ENCODE measurements at places on chromosomes 2 and 18.

DNA sequence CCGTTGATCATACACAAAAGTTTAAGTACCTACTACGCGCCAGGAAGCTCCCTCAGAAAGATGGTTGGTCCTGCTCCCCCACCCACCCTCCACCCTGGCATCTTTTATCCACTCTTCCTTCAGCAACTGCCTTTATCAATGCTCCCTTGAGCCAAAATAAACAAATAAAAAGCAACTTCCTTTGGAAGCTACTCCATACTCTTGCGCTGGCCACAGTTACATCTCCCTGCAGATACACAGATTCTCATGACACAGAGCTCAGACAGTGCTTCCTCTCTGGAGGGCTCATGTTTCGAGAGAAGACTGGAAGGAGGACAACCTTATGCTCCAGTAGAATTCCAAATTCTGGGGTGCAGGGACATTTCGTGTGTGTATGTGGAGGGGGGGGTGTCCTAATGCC, 3.8 kb upstream of the STEAP3 start:
- DNase-seq = no peak

GRCh38 chr2:238042849-238043584, 17.8 kb upstream of the SCLY start:
- DNase-seq = no peak

DNA sequence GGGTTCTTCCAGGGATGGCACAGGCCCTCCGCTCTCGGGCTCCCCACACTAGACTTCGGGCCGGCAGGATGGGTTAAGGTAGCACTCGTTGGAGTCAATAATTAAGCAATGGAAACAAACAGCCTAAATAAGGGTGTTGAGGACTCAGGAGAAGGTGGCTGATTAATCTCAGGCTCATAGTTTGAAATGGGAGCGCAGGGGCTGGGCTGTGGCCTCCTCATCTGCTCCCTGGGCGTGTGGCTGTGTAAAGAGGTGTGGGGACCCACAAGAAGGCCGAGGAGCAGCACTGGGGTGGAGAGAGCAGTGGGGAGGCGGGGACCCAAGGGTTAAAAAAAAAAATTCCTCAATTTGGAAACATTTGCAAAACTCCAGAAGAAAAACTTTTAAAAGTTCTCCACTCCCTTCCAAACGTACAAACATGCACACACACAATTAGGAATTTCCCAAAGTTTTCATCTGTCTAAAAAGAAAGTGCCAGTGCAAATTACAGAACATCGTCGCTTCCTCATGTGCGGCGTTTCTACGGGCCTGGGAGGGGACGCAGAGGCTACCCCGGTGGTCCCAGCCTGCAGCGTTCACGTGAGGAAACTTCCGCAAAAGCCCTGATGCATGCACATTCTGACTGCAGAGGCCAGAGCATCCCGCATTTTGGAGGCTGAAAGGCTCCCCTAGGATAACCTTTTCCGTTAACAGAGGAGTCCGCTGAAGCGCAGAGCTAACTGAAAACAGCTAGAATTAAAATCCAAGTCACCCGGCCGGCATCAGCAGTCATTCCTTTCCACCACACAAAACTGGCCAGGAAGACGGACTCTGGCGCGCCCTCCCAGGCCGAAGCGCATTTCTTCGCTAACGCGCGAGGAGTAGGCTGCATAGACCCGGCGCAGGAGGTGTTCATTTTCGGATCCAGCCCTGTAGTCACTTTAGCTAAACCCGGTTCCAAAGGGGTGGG, 1.0 kb upstream of the TUBB6 start:
- no peak for DNase-seq

GRCh38 chr2:145075454-145076062, 555.6 kb upstream of the ZEB2 start:
- DNase-seq = no peak

GRCh38 chr2:60023256-60023985, 530.0 kb downstream of the BCL11A start:
- no peak for DNase-seq

DNA sequence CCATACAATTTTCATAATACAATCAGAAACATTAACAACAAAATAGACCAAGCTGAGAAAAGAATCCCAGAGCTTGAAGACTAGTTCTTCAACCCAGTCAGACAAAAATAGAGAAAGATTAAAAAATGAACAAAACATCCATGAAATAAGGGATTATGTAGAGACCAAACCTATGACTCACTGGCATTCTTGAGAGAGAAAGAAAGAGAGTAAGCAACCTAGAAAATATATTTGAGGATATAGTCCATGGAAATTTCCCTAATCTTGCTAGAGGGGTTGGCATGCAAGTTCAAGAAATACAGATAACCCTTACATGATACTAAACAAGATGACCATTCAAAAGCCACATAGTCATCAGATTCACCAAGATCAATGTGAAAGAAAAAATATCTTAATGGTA, 281.7 kb downstream of the CCDC85A start:
- no peak for DNase-seq
